ENCODE measurements at places on chromosomes 2 and 18.

DNA sequence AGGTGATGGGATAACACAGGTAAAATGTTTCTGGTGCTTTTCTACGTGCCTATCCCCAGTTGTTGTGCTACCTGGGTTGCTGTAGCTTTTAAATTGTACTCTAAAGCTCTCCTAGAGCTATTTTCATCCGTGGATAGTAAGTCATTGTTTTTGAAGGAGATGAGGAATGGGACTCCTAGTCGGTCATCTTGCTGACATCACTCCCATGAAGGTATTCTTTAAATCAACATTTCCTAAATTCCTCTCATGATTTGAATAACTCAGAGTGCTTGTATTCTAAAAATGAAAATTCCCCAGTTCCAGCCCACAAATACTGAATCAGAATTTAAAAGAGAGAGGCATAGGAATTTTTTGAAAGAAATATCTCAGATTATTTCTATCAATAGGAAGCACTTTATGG is 44.3 kb downstream of the CCDC148 start:
- DNase-seq: no peak

DNA sequence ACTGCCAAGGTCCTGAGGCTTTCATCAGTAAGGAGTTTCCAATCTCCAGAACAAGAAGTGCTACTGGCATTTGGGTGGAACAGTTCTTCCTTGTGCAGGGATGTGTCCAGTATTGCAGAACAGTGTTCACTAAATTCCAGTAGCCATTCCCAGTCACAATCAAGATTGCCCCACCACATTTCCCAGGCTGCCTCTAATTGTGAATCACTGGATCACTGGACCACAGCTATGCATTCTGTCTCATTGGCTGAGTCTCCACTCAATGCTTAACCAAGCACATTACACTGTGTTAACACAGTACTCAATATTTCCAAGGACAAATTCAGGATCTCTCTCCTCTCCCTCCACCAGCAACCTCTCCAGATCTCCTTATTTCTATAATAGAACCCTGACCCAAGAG is 160.2 kb upstream of the CCDC150 start:
- DNase-seq: no peak

- no peak for DNase-seq
Measured at GRCh38 chr2:24855726-24856125, 62.5 kb downstream of the CENPO start.

DNA sequence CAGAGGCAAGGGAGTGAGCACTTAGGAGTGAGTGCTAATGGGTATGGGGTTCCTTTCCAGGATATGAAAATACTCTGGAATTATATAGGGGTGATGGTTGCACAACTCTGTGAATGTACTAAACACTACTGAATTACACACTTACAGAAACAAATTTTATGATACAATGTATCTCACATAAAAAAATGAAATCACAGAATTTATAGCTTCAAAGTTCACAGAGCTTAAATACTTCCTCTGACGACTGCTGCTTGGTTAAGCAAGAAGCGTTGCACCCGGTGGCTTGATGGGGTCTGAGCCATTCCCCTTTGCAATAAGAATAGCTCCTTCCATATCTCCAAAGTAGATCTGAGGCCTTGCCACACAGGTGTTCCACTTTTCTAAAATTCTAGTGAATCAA is 835.1 kb downstream of the TSN start:
- no peak for DNase-seq

DNA sequence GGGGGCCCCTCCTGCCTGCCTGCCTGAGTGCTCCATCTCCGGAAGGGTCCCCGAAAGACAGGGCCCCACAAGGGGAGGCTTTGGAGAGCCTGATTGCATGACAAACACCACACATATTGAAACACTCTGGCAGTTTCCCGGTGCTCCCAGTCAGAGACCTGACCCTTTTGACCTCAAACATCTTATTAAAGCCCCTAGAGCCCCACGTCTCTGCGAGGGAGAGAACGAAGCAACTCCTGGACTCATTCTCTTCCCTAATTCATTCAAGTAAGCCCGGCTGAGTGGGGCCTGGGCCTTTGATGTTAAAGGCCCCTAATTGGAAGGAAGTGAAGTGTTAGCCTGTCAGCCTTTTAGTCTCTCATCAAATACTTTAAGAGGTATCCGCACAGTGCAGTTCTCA is 335.6 kb downstream of the CYRIA start:
- DNase-seq: no peak

GRCh38 chr2:113120861-113121260 is 6.5 kb upstream of the IL1RN start:
- DNase-seq: no peak

- DNase-seq: no peak
Measured at GRCh38 chr2:164655336-164655735, 34.1 kb upstream of the GRB14 start.

DNA sequence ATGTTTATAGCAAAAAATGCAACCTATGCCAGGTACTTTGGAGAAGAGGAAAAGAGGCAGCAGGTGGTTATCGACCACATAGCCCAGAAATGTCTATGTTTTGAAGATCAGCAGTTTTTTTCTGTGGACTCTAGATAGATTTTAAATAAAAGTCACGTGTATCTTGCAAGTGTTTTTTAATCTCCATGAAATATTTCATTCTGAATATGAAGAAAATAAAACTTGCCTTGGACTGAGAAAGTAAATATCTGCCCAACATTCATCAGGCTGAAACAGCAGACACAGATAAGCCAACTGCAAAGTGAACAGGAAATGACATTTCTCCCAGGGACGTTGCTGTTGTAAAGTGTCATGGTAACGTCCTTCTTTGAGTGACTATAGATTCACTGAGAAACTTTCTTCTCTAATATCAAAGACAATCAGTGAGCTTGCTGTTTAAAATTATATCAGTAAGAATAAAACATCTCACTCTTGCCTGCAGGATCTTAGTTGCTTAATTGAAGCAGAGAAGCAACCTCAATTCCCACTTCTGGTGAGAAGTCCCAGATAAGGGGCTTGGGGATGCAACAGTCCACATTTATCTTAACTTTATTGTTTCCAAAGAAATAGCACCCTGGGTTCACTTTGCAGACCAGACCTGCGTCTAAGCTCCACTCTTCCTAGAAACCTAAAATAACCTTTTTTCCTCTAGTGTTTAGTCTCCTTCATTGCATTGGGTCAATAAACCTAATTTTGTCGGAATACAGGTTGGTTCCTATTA is 6.3 kb downstream of the MYOM1 start:
- DNase-seq: no peak

DNA sequence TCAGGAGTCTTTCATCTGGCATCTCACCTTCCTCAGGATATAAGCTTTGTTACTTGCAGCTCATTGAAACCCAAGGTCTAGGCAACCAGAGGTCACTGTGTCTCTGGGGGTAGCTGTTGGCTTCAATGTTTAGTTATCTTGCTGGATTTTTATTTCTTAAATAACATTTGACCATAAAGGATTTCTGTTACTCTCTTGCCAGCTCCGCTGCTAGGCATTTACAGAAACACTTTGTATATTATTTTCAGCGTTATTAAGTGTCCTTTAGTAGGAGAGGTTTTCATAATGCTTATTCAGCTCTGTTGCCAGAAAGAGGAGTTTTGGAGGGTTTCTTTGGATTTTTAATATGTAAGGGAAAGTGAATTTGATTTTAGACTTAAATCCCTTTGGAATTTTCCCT is 61.4 kb downstream of the QPCT start:
- DNase-seq: no peak

Measured in stimulated activated CD4-positive, alpha-beta T cell treated with anti-CD3 and anti-CD28 coated beads, TNF-alpha, amount 100 ng/mL, for 1 hour (primary cell).